Posterior cingulate gyrus (tissue), 11 donors: ENCODE measurements at places on chromosomes 13 and 19.

DNA sequence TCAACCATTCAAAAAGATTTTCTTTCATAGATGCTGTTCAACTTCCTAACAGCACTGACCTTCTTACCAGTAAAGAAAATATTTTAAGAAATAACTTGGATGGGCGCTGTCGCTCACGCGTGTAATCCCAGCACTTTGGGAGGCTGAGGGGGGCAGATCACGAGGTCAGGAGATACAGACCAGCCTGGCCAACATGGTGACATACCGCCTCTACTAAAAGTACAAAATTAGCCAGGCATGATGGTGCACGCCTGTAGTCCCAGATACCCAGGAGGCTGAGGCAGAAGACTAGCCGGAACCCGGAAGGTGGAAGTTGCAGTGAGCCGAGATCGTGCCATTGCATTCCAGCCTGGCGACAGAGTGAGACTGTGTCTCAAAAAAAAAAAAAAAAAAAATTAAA, 865.7 kb upstream of the SLC10A2 start:
- no peak for DNase-seq

DNA sequence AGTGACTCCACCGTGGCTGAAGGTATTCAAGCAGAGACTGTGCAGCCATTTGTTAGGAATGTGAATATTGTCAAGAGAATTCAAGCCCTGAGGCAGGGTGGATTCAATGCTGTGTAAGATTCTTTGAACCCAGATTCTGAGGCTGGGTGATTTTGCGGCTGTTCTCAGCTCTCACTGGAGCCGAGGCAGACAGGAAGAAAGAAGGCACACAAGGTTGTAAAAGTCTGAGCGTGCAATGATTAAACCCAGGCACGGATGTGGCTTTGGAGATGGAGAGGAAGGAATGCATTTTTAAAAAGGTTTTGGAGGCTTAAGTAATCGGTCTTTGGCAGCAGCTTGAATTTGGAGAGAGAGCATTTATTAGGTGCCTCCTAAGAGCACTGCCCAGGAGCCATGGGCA, 187.9 kb downstream of the KATNAL1 start:
- no peak for DNase-seq

GRCh38 chr13:44140888-44141724, 232.5 kb upstream of the SERP2 start:
- DNase-seq: peak; percentile 40

GRCh38 chr13:59133903-59134302, 1029.8 kb downstream of the DIAPH3 start:
- no peak for DNase-seq

DNA sequence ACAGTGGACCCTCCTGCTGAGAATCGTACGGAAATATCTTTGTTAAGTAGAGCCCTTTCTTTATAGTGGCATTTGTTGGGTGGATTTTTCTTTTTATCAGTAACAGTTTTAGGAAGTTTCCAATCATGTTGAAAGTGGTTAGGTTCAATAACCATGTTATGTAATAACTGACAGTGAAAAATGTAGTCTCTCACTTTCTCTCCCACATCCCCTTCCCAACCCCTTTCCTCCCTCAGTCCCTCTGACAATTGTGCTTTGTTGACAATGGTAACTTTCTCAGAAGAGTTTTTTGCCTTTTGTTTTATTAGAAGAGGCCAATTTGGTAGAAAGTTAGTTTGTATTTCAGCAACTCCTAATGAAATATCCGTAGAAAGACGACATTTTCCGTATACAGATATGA, 77.8 kb upstream of the SLAIN1 start:
- no peak for DNase-seq

DNA sequence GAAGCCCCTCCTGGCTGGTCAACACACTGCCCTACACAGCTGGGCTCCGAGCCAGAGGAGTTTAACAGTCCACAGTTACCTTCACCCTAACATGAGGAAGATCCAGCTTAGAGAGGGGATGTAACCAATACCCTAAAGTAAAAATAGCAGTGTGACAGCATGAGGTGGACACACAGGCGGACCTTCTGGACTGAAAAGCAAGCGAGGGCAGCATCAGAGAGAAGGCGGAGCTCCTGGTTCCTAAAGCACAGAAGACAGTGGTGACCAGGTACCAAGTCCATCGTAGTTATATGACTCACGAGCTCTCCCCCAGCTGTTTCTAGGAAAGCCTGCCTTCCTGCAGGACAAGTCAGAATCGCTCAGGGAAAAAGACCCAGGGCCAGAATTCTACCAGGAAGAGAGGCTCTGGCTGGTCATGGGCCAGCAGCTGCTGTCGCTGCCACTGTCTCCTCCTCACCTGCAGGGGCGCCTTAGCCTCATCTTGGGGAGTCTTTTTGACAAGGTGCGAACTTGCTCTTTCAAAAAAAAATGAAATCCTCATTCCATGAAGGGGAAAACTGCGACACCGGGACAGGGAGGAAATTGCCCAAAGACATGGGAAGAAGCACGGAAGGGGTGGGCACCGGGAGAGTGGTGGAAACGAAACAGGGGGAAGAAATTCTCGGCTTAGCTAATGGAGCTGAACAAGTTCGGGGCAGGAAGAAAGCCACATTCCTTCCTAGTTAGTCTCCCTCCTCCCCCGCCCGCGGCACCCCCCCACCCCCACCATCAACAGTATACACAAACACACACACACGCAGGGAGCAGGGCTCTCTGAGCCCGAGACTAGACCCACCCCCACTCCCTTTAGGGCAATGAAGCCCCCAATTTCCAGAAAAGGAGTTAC, 1.7 kb downstream of the ELL start:
- no peak for DNase-seq
